ENCODE measurements at places on chromosomes 2 and 18. TPM values are rescaled to one million over a fixed set of nuclear protein-coding genes. Genes with fewer than 3 reads are reported as not detected.

ATP8B1 gene
- polyA plus RNA-seq: 0.37 TPM

PLGLB1 gene
- polyA plus RNA-seq: 0.66 TPM

NDUFS1 gene
- polyA plus RNA-seq: 28.5 TPM

PTH2R gene
- polyA plus RNA-seq: 0.09 TPM

GAD1 gene
- not detected for polyA plus RNA-seq

TMEFF2 gene
- polyA plus RNA-seq: not detected

PGAP1 gene
- polyA plus RNA-seq: not detected

ACMSD gene
- not detected for polyA plus RNA-seq

CFAP65 gene
- polyA plus RNA-seq: not detected

INHA gene
- polyA plus RNA-seq: not detected

MGAT4A gene
- 18.7 TPM for polyA plus RNA-seq

DNA sequence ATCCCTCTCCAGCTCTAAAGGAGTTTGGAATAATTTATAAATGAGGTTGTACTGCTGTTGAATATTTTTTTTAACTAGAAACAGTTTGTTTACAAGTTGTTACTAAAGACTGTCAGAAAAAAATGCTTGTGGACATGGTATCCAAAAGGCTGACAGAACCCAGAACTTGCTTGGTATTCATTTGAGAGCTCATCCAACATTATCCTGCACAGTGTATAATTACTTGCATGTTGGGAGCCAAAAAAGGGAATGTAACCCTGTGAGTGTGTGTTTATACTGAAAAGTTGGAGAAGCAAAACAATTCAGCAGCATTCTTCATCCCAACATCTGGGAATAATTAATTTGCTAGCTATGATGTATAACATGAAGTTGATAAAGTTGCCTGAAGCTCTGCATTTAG lies 42.1 kb upstream of the EHBP1 start:
- H3K4me3 ChIP-seq: no peak overlapping the region
- H3K27me3 ChIP-seq: no peaks in the 10 kb centered on the region

- H3K36me3 ChIP-seq: no peaks in the 10 kb centered on the region
- no peak overlapping the region for H3K27ac ChIP-seq
- H3K4me3 ChIP-seq: no peak overlapping the region
- no peak for DNase-seq
- H3K4me1 ChIP-seq: no peaks in the 10 kb centered on the region
- peaks cover 1% of the 10 kb centered on the region for H3K27me3 ChIP-seq
Observed at GRCh38 chr2:172181840-172182239, 79.1 kb upstream of the DLX2 start.

DNA sequence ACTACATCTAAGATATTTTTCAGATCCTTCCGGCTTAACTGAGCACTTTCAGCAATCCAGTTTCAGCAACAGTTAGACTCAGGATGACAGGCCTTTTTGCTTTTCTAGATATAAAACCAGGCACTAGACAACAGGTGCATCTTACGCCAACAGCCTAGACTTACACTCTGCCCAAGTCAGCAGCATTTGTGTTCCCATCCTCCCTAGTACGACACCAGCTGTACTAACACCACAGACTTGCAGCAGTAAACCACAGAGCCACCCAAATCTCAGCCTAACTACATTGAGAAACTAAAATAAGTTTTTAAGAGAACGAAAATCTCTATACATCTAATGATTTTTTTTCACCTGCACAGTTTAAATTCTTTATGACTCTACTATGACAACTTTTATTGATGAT lies 89.9 kb upstream of the DNMT3A start:
- H3K27ac ChIP-seq: no peak overlapping the region
- H3K4me1 ChIP-seq: peaks cover 5% of the 10 kb centered on the region
- no peak for DNase-seq
- H3K27me3 ChIP-seq: no peaks in the 10 kb centered on the region
- no peaks in the 10 kb centered on the region for H3K36me3 ChIP-seq

DNA sequence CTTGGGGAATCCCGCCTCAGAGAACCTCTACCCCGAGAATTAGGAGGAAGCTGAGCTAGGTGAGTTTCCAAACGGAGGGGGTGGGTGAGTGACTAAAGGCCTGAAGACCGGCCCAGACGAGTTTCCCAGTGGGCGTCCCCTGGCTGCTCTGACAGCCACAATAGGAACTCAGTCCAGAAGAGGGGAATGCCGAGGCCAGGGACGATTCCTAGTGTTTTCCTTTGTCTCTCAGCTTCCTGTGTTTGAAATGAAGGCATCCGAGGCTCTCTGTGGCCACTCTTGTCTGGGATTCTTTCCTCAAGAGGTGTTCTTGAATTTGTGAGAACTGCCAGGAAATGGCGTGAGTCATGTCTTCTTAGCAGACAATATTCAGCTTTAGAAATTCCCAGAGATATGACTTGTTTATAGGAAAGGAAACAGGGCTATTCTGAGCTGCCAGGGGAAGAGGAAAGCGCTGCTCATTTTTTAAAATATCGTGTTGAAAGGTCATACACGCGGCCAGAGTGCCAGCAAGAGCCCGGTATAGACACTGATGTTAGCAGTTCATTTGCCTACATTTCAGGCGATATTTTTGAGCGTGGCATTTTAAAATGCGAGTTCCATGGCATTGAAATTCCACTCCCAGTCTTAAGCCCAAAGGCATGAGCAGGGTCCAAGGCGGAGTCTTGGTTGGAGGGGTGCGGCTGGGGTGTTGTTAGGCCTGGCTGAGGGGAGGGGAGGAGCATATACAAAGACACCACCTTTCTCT lies 169.1 kb upstream of the KLF7 start:
- H3K27me3 ChIP-seq: no peaks in the 10 kb centered on the region
- H3K4me1 ChIP-seq: peaks cover 3% of the 10 kb centered on the region
- no peak overlapping the region for H3K4me3 ChIP-seq
- DNase-seq: no peak

DNA sequence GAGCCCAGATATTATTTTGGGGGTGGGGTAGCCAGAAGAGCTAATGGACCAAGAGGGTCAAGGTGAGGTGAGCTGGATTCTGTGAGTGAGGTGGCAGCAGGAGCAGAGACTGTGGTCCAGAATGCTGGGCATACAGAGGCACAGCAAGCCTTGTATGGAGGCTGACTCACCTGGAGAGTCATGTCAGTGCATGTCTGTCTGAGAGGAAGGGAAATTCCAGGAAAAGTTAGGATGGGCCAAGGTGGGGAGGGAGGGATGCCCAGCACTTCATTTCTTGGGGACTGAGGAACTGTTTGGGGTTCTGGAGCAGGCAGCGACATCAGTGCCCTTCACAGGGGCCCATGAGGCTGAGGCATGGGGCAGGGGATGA lies 21.1 kb downstream of the PER2 start:
- no peak overlapping the region for H3K4me3 ChIP-seq
- no peak for DNase-seq

- no peaks in the 10 kb centered on the region for H3K4me1 ChIP-seq
- H3K36me3 ChIP-seq: peaks cover 25% of the 10 kb centered on the region
- peak within 1 kb of the TSS; percentile 28 for H3K27ac ChIP-seq
- H3K27me3 ChIP-seq: no peaks in the 10 kb centered on the region
- no peak for DNase-seq
- no peak within 1 kb of the TSS for H3K4me3 ChIP-seq
Observed at GRCh38 chr2:201357221-201357620, at the start of gene FLACC1. Gene FLACC1 (minus strand): TSS chr2:201357345. CDS start chr2:201351404, 5,941 bp downstream.

GRCh38 chr2:197599285-197599965 lies 76.0 kb downstream of the RFTN2 start:
- no peaks in the 10 kb centered on the region for H3K36me3 ChIP-seq
- H3K4me3 ChIP-seq: peak overlapping the region; percentile 22
- peaks cover 5% of the 10 kb centered on the region for H3K4me1 ChIP-seq
- peak; percentile 5 for DNase-seq

DNA sequence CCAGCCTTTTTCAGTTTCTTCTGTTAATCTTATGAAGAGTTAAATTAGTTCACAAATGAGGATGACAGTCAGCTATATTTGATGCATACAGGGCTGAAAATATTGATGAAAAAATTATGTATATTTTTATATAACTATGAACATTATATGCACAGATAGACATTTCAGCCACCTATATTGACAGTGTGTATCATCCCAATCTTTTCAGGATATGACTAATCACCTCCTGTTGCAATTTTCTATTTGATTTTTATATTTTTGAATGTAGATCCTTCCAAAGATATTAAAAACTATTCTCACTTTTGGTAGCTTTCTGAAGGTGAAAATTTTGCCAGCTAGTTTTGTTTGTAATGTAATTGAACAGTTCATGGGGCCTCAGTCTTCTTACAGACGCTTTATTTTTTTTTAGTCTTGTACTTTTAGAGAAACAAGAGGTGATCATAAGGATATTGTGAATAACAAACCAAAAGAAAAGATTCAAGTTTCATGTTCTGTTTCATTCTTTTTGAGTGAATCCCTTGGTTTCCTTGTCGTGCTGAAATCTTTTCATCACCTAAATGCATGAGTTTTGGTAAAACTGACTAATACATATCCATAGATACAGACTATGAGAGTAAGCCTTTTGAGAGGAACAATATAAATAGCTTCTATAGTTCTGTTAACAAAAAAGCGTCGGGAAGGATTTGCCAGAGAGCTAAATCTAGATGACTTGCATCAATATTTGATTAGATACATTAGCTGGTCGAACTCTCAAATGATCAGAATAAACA lies 123.1 kb downstream of the ARHGAP15 start:
- no peak for DNase-seq
- H3K36me3 ChIP-seq: peaks cover 14% of the 10 kb centered on the region
- no peaks in the 10 kb centered on the region for H3K27me3 ChIP-seq
- no peak overlapping the region for H3K27ac ChIP-seq
- H3K4me3 ChIP-seq: no peak overlapping the region
- H3K4me1 ChIP-seq: peaks cover 24% of the 10 kb centered on the region

DNA sequence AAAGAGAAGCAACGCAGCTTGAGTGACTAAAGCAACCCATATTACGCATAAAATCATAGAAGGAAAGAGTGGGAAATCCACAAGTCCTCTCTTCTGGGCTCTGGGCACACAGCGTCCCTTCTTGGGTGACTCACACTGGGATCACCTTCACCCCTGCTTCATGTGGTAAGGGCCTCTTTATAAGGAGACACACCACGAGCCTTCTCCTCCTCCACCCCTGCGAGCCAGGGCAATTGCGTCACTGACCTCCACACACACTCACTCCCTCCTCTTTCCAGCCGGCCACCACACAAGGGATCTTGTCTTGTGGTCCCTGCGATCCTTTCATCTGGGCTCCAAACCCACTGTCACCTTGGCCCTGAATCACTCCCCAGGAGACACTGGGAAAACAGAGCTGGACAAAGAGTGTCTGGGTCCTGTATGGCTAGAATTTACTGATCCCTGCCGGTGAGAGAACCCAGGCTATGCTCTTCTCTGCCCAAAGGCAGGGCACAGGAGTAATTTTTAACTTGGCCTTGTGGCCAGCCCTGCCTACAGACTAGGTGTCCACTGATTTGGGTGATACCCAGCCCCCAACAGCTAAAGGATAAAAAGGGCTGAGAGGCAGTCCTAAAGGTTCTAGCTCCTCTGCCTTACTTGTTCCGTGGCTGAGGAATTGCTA lies 35.3 kb downstream of the NHEJ1 start:
- no peak for DNase-seq
- no peak overlapping the region for H3K27ac ChIP-seq
- no peaks in the 10 kb centered on the region for H3K27me3 ChIP-seq
- H3K4me3 ChIP-seq: no peak overlapping the region

DNA sequence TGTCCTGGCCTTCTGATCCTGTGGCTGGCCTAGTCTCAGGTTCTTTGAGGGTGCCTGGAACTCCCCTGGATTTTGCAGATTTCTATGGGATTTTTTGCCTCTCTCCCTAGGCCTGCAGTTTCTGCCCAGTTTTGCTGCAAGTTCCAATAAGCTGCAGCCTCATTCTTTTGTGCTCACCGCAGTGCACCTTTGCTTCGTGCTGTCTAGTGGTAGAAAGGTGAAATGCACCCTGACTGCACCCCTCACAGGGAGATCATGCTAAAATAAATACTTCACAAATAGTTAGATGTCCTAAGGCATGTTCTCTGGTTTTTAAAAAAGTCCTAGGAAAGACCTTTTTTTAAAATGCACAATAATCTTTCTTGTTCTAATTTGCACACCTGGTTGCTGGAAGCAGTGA lies 72.5 kb downstream of the GNAL start:
- H3K27me3 ChIP-seq: peaks cover 12% of the 10 kb centered on the region
- no peak for DNase-seq
- H3K36me3 ChIP-seq: no peaks in the 10 kb centered on the region
- no peak overlapping the region for H3K4me3 ChIP-seq
- no peak overlapping the region for H3K27ac ChIP-seq

DNA sequence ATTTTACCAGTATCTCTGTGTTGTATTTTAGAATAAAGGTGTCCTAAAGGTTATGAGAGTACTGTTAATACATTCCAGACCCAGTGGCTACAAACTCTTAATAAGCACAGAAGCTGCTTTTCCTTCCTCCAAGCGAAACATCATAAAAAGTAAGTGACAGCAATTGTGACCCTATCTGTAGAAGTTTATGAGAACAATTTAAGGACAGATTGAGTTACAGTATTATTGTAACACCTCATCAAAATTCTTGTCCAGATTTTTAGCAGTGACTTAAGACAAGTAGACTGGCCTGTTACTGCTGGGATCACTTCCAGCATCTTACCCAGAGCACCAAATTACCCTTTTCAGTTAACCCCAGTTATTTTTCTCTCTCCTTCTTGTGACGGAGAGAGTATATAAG lies 154.6 kb downstream of the ERBB4 start:
- H3K4me3 ChIP-seq: no peak overlapping the region
- H3K36me3 ChIP-seq: no peaks in the 10 kb centered on the region
- H3K4me1 ChIP-seq: no peaks in the 10 kb centered on the region

DNA sequence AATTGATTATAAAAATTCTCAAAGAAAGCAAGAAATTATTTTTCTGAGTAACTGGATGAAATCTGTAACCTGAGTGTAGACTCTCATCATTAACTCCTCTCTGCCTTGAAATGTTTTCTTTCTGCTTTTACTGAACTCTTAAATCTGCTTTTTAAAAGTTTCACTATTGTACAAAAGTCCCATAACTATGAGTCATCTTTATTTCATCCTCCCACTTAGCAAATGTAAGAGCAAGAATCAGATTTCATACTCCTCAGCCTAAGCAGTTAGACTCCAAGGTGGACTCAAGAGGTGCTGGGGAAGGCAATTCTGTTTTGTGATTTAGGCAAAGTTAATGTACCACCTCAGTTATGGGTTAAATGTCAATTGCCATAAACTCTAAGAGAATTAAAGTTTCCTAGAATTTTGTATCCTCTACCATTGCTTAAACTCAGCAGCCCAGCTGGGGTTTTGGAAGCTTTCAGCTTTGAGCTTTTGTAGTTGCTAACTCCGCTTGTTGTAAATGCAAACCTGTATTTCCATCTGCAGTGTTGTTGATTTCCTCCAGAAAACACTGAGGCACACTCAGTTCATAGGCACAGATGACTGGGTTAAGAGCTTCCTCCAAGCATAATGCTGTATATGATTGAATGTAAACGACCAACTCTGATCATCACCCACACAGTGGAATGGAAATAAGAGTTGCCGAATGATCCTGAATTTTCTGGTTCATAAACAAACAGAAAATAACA lies 268.8 kb downstream of the ARHGAP15 start:
- no peak overlapping the region for H3K27ac ChIP-seq
- peaks cover 28% of the 10 kb centered on the region for H3K4me1 ChIP-seq
- DNase-seq: no peak
- no peaks in the 10 kb centered on the region for H3K27me3 ChIP-seq

GRCh38 chr2:119647440-119648169 lies 31.4 kb upstream of the TMEM177 start:
- no peak overlapping the region for H3K27ac ChIP-seq
- peak; percentile 12 for DNase-seq
- peaks cover 17% of the 10 kb centered on the region for H3K4me1 ChIP-seq
- H3K36me3 ChIP-seq: peaks cover 15% of the 10 kb centered on the region

GRCh38 chr18:37529863-37530262 lies 35.7 kb downstream of the CELF4 start:
- no peak overlapping the region for H3K27ac ChIP-seq
- H3K36me3 ChIP-seq: peaks cover 5% of the 10 kb centered on the region
- DNase-seq: no peak
- no peak overlapping the region for H3K4me3 ChIP-seq
